ENCODE measurements at places on chromosomes 4 and X. TPM values are rescaled to one million over a fixed set of nuclear protein-coding genes. Genes with fewer than 3 reads are reported as not detected.

CA5B gene
- total RNA-seq = 3.9 TPM

RASL11B gene
- total RNA-seq = 2.2 TPM

USP17L27 gene
- total RNA-seq = not detected

MAML3 gene
- total RNA-seq = 5.0 TPM

PAGE5 gene
- total RNA-seq = not detected

All from sigmoid colon (tissue), 7 donors.